ENCODE measurements at places on chromosomes 1 and 21. TPM values are rescaled to one million over a fixed set of nuclear protein-coding genes. Genes with fewer than 3 reads are reported as not detected.

- DNase-seq = no peak
These were observed 17.8 kb downstream of the SLC16A1 start for GRCh38 chr1:112938210-112938609.

DNA sequence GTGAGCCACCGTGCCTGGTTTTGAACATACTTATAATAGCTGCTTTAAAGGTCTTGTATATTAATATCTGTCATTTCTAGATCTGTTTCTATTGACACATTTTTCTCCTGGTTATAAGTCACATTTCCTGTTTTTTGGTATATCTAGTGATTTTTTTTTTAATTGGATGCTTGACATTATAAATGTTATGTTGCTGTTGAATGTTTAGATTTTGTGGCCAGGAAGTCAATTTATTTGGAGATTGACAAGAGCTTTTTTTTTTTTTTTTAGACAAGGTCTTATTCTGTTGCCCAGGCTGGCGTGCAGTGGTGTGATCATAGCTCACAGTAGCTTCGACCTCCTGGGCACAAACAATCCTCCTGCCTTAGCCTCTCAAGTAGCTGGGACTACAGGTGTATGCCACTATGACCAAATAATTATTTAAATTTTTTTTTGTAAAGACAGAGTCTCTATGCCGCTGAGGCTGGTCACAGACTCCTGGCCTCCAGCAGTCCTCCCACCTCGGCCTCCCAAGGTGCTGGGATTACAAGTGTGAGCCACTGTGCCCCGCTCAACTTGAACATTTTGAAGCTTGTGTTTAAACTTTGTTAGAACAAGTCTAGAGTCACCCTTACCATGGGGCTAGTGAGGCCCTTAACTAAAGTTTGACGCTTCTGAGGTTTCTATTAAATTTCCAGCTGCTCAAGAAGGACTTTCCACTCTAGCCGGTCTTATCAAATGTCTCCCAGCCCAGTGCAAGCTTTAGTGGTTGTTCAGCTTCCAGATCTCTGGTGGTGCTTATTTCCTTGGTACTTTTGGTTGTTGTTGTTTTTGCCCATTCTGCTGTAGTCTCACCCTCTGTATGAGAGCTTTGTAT, 8.6 kb upstream of the CHI3L2 start:
- no peak for DNase-seq

GRCh38 chr1:25669781-25670567, 53.4 kb downstream of the MAN1C1 start:
- no peak for DNase-seq

DNA sequence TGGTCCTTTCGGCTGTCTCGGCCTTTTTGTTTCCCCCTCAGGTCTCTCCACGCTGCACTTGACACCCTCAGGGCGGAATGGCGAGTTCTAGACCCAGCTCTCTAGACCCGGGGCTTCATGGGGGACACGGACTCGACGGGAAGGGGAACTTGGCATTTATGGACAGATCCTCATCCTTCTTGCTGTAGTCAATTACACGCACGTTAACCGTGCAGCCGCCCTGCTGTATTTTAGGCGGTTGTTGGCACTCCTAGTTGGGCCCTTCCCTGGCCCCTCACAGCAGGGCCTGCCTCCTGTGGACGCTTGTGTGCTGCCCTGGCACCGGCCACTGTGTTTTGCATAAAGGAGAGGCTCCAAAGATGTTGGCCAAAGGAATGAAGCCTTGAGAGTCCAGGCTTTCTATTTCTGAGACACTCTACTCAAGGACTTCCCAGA, 558 bp upstream of the BTG3 start:
- no peak for DNase-seq

DNA sequence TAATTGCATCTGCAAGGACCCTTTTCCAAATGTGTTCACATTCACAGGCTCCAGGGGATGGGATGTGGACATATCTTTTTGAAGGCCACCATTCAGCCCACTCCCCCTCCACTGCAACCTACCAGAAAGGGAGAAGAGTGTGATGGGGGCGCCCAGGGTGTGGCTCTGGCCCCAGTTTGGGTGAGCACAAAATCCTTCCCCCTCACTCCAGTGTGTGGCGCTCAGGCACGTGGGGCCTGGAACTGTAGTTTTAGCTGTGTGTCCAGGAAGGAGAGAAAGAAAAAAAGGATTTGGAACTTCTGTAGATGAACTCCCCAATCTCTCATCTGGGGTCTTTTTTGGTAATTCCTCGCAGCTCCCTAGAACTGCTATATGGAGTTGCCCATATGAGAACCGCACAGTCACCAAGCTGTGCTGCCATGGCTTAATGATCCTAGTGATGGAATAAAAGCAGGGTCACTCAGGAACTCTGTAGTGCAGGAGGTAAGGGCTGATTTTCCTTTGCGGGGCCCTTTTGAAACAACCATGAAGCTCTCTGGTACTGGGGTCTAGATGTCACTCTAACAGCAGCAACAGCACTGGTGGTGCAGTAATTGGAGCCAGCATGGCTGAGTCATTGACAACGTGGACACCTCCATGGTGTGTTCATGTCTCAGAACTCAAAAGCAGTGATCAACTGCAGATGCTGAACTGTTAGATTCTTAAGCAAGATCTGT, 17.0 kb downstream of the AGT start:
- DNase-seq = no peak

DNA sequence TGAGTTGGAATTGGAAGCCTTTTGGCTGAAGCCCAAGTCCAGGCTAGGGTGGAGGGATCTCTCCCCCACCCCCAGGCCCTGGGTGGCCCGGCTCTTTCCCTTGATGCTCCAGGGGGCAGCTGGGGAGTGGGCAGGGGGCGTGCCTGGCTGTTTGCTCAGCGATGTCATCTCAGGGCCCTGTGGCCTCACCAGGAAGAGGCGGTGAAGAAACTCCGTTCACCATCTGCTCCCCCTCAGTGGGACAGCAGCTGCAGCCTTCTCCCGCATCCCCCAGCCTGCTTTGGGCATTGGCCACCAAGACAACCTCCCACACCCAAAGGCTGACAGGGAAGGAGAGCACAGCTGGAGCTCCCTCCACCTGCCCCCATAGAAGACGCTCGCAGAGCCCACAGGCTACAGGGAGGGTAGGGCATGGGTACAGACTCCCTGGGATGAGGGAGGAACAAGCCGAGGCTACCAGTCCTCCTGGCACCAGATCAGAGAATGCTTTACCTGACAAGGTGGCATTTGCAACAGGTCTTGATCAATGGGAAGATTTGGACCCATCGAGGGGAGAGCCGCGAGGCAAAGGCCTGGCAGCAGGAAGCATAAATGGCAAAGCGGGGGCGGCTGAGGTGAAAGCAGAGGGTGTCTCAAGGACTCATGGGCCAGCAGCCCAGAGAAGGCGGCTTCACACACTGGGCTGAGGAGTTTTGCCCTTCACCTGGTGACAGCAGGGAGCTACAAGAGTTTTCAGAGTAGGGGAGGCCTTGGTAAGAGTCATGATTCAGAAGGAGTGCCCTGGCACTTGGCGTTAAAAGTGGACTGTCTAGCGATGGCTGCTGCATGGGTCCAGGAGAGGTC, 6.5 kb upstream of the GUCA2A start:
- DNase-seq = no peak

- no peak for DNase-seq
These were observed 140.7 kb upstream of the WNT4 start for GRCh38 chr1:22283596-22283995.

DNA sequence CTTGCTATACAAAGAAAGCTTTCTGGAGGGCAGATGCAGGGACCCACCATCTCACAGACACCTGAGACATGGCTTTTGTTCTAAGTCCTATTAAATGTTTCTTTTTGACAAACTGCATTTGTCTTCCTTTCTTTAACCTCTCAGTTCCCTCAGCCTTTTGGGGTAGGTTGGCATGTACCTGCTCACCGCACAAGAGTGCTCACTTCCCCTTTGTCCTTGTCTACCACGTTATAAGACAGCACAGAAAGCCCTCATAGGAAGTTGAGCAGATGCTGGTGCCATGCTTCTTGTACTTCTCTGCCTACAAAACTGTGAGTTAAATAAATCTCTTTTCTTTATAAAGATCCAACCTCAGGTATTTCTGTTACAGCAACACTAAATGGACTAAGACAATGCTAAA, 31.9 kb upstream of the RGS21 start:
- no peak for DNase-seq

DNA sequence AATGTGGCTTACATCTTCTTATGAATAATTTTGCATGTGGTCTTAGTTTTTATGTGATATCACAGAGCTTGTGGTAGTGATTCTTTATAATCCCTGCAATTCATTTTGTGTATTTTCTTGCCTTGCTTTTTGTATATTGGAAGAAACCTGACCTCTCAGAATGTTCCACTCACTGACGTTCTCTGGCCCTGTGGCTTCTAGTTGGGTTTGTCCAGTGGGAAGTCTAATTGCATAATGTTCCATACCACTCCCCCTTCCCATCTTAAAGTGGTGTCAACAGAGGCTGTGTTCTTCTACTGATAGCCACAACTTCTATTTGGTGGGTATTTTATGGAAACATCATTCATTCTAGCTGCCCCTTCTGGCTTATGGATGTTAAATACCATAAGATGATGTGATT, 225.3 kb downstream of the BACH1 start:
- no peak for DNase-seq

DNA sequence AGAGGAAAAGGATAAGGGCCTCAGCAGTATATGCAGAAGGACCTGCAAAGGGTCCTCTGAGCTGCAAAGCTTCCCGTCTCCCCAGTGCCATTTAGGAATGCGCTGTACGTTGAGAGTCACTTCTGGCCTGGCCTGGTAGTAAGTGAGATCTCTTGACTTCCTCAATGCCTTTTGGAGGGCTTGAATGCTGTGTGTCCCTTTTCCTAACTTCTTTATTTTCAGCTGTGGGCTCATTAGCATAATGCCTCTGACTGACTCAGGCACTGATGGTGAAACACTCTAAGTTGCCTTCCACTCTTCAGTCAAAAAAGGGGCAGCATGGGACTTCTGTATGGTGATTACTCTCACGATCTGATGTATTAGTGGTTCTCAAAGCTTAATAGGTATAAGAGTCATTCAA, 49.9 kb downstream of the XCL1 start:
- DNase-seq = no peak

- DNase-seq = no peak
These were observed 23.4 kb downstream of the LDLRAP1 start for GRCh38 chr1:25566730-25567341.

- DNase-seq = no peak
These were observed 16.8 kb downstream of the CNIH3 start for GRCh38 chr1:224632921-224633321.

GRCh38 chr1:211952299-211952698, 83.1 kb downstream of the INTS7 start:
- no peak for DNase-seq

GRCh38 chr1:47532921-47533792, 95.3 kb downstream of the FOXD2 start:
- no peak for DNase-seq

DNA sequence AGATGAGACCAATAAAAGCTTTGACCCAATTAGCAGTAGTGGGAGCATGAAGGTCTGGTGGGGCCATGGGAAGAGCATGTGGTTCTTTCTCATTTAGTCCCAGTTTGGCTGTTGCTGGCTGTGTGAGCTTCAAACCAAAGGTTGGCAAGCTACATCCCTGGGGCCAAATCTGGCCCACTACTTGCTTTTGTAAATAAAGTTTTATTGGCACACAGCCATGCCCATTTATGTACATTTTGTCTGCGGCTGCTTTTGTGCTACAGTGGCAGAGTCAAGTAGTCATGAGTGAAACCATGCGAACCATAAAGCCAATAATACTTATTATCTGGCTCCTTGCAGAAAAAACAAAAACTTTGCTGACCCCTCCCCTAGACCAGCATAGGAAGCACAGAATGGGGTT, 196.9 kb downstream of the PRDM2 start:
- no peak for DNase-seq

GRCh38 chr21:37835481-37835880, 80.8 kb downstream of the KCNJ6 start:
- DNase-seq = no peak

- DNase-seq = peak; percentile 93
These were observed 16.1 kb downstream of the F5 start for GRCh38 chr1:169570172-169570574.

DNA sequence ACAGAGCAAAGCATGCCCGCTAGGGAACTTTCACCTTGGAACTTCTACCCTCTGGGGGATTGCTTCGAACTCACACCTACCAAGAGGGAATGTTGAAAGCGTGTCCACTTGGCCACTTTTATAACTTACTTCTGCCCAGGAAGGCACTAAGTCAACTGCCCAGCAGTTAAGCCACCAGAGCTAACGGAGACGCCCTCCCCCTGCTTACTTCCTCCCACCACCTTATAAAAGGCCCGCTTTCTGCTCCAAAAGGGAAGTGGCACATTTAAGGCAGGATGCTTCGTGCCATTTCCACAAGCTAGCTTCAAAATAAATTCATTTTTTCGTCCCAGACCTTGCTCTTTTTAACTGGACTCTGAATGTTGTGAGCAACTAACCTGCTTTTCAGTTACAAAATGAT, 3.2 kb upstream of the AK2 start:
- no peak for DNase-seq

- DNase-seq = no peak
These were observed 16.9 kb upstream of the SLC6A17 start for GRCh38 chr1:110133436-110133835.

DNA sequence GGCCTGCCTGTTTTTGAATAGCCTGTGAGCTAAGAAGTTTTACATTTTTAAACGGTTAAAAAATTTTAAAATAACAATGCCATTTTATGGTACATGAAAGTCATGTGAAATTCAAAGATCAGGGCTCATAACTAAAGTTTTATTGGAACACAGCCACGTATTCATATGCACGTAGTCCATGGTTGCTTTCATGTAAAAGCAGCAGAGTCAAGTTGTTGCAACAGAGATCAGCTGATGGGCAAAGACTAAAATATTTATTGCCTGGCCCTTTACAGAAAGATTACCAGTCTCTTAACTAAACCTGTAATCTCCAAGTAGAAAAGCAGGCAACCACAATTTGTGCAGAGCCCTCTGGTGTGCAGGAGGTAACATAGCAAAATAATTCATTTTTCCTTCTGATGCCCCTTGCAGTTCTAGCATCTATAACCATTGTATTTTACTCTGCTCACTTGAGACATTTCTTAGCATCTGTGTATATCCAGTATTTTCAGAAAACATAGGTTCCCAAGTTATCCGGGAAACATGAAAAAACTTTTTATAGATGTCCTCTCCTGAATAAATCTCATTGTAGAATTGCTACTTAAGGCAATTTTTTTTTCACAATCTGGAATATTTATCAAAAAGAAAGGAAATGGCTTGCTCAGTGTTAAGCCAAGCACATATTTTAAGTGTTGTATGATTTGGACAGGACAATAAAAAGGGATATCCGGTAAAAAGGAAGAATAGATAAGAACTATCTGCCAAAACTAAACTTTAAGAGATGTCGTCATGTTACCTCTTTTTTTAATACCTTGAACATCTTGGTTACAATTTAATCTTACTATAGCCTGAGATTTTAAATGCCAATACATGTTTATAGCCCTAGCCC, 430.8 kb downstream of the PLPP3 start:
- no peak for DNase-seq

Gene OR6N1
- not detected for polyA plus RNA-seq

Gene SCAMP3
- polyA plus RNA-seq = 92.5 TPM

Gene TMEM54
- polyA plus RNA-seq = 4.0 TPM

Gene LAPTM5
- 0.76 TPM for polyA plus RNA-seq

Gene CSMD2
- not detected for polyA plus RNA-seq

Gene GREM2
- 0.10 TPM for polyA plus RNA-seq

Gene TP73
- 0.59 TPM for polyA plus RNA-seq

Gene CDCA8
- 24.1 TPM for polyA plus RNA-seq

Gene NHLH1
- 0.44 TPM for polyA plus RNA-seq

Gene HIVEP3
- 0.05 TPM for polyA plus RNA-seq

Gene ATP1A4
- not detected for polyA plus RNA-seq

Gene CLDN17
- not detected for polyA plus RNA-seq
